ENCODE measurements at places on chromosomes 13 and 19.

- peak; percentile 87 for DNase-seq
These were observed at the start of gene ZNF432 for GRCh38 chr19:52048555-52049501. ZNF432 (minus strand) TSS chr19:52048838; CDS start chr19:52046868, 1,970 bp downstream.

- DNase-seq = no peak
These were observed 11.8 kb upstream of the CEACAM1 start for GRCh38 chr19:42540071-42540553.

GRCh38 chr13:70172946-70173597 lies 64.8 kb upstream of the KLHL1 start:
- no peak for DNase-seq

GRCh38 chr19:2282062-2282861 lies at the start of gene PEAK3:
PEAK3 (minus strand) TSS chr19:2282175; CDS start chr19:2280931, 1,244 bp downstream.
- DNase-seq = peak; percentile 37

GRCh38 chr13:81393721-81394120 lies 1052.8 kb upstream of the SPRY2 start:
- no peak for DNase-seq

- no peak for DNase-seq
These were observed 860.5 kb downstream of the PCDH9 start for GRCh38 chr13:66369666-66370065.

DNA sequence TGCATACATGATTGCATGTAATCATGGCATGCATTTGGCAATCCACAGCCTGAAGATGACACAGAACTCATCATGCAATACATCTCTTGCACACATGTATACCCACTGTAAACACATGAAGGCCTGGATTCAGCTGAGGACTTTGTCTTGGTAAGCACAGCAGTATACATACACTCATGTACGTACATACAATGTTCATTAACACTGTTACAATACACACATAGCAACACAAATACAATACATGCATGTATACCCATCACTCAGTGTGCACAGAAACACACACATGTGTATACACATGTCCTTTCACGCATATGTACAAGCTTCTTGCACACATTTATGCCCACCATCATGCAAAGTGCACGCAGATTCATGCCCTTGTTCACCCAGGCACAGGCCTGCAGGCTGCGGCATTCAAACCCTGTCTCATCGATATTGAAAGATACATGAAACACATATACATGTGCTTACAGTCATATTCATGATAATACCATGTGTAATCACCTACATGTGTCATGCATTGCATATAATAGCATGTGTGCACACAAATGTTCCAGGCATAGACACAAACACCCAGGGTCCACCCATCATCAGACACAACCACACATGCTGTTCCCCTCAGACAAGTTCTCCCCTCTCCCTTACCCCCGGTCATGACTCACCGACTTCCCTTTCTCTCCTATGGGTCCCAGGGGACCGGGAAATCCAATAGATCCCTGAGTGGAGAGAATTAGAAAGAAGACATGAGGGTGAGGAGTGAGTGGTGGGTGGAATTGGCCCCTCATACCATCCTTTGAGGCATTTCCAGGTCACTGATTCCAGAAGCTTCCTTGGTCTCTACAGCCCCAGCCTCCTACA lies 28.7 kb downstream of the COL5A3 start:
- DNase-seq = no peak

- DNase-seq = no peak
These were observed 179.9 kb upstream of the TSHZ3 start for GRCh38 chr19:31529121-31529520.

- peak; percentile 82 for DNase-seq
These were observed 7.5 kb upstream of the GPR183 start for GRCh38 chr13:99314640-99315176.

DNA sequence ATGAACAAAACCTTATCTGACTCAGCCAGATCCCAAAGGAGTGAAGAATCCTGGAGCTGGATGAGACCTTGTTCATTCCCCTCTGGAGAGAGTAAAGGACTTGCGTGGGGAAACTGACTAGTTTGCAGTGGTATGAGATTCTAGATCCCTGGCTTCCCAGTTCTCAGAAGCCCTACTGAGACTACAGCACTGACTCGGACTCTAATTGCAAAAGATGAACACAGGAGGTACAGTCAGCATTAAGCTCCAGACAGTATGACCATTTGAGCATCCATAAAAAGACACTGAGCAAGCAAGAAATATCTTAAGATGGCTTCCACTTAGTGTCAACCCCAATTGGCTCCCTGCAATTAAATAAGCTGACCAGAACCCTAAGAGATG lies 6.8 kb downstream of the ZC3H4 start:
- no peak for DNase-seq

DNA sequence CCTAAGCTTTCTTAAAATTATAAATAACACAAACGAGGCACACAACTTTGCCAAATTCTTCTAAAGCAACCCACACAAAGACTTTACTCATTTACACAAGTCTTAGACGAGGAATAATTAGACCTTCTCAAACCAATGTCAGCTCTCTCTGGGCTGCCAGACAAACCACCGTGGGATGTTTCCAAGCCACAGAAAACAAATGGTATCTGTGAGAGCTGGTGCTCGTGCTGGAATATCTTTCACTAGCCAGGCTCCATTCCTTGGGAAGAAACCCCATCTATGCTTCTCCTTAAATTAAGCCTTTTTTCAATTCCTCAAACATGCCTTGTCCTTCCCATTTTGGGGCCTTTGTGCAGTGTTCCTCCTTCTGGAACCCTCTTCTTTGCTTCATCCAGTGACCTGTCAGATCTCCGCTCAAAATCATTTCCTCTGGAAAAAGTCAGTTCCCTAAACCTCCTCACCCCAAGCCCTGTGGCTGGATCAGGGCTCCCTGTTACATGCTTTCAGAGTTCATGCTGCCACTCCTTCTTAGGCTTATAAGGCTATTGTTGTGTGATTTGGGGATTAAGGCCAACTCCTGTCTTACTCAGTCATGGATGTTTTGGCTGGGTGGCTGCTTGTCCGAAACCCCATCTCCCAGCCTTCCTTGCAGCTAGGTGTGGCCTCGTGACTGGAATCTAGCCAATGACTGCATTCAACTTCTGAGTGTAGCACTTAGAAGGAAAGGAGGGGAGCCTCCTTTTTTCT lies 64.2 kb upstream of the GTF2F2 start:
- peak; percentile 49 for DNase-seq

GRCh38 chr13:98994080-98994479 lies 16.2 kb upstream of the DOCK9 start:
- DNase-seq = no peak

DNA sequence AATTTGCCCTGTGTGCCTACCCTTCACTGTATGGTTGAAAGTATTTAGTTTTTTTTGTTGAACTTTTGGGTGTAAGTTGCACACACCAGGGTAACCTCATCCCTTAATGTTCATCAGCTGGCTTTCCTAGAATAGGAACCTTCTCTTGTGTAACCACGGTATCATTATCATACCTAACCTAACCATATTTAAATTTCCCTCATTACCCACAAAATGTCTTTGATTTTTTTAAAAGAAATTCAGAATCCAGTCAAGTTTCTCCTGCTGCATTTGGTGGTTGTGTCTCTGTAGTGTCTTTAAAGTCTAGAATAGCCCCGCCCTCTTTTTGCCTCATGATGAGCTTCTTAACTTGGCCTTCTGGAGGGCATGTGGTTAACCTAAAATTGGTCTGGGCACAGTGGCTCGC lies 80.3 kb downstream of the RYR1 start:
- DNase-seq = no peak

DNA sequence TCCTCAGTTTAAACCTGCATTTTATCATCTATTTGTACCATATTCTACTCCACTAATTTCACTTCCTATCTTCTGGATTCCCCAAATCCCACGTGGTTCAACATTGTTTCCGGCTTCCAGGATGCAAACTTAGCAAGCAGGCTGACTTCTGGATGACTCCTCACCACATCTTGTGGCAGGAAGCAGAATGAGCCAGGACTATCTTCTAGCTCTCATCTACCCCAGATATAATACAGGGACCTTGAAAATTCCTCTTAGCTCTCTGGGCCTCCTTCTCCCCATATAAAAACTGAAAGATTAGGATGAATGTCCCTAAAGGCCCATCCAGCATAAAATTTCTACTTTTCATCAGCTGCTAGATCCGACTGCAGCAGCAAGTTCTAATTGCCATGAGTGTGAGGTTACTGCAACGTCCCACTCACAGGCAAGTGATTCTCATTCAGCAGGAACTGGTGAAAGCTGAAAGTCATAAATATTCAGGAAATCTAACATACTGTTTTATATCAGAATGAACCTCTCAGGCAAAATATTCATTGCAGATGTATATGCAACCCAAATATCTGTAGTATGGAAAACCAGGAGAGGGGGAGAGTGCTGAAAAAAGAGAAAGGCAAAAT lies 93.4 kb downstream of the KCTD12 start:
- no peak for DNase-seq

- DNase-seq = no peak
These were observed 76.0 kb downstream of the RASA3 start for GRCh38 chr13:114056205-114057013.

GRCh38 chr13:29593605-29594297 lies 1.7 kb downstream of the SLC7A1 start:
- DNase-seq = no peak

DNA sequence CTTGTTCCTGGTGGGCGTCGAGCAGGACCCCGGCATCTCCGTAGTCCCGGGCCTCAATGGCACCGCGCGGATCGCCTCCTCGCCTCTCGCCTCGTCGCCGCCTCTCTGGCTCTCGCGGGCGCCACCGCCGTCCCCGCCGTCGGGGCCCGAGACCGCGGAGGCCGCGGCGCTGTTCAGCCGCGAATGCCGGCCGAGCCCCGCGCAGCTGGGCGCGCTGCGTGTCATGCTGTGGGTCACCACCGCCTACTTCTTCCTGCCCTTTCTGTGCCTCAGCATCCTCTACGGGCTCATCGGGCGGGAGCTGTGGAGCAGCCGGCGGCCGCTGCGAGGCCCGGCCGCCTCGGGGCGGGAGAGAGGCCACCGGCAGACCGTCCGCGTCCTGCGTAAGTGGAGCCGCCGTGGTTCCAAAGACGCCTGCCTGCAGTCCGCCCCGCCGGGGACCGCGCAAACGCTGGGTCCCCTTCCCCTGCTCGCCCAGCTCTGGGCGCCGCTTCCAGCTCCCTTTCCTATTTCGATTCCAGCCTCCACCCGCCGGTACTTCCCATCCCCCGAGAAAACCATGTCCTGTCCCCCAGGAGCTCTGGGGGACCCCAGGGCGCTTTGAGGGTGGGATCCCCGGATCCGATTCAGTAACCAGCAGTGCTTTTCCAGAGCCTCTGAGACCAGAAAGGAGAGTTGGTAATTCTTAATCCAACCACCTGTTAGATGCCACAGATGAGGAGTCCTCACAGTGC lies 885 bp downstream of the MLNR start:
- DNase-seq = peak; percentile 39

- DNase-seq = no peak
These were observed 587.0 kb upstream of the SLITRK5 start for GRCh38 chr13:87084192-87084591.

DNA sequence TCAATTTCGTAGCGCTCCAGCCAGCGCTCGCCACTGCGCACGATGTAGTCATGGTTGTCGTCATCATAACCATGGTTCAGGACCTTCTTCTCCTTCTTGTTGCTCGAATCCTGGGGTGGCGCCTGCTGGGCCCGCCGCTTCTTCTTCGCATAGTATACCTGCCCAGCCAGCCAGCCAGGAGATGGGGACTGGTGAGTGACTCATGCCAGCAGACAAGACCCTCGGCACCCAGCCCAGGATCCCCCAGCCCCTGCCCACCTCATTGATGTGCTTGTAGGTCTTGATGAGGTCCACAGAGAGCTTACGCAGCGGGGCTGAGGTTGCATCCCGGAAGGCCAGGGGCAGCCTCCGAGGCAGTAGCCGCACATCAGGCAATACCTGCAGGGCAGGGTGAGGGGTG lies 3.6 kb downstream of the DYRK1B start:
- DNase-seq = no peak

DNA sequence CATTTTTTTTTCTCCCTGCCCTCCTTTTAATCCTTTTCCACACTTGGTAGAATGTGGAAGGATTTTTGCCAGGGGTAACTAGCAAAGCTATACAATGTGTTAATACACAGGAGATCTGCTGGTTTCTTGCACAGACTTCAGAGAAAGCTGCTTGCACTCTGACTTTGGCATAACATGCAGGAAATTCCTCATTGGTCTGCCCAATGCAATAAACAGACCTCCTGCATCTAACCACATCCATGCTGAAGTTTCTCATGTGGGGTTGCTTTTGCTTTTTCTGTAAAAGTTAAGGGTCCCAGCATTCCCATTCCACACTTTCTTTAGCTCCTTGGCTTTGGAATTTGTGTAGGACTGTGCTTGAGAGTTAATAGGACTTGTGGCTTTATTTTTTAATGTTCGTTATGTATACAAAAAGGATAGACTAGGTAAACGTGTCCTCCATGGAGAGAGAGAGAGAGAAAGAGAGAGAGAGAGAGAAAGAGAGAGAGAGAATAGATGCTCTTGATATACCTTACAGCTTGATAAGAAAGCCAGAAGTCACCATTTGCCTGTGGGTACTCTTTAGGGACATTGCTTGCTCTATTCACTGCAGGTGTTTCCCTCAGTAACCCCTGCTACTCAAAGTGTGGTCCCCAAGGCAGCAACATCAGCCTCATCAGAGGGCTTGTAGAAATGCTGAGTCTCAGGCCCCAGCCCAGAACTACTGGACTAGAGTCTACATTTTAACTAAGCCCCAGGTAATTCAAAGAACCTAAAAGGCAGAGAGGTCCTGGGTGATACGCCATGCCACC lies 170.5 kb downstream of the SHISA2 start:
- DNase-seq = no peak

DNA sequence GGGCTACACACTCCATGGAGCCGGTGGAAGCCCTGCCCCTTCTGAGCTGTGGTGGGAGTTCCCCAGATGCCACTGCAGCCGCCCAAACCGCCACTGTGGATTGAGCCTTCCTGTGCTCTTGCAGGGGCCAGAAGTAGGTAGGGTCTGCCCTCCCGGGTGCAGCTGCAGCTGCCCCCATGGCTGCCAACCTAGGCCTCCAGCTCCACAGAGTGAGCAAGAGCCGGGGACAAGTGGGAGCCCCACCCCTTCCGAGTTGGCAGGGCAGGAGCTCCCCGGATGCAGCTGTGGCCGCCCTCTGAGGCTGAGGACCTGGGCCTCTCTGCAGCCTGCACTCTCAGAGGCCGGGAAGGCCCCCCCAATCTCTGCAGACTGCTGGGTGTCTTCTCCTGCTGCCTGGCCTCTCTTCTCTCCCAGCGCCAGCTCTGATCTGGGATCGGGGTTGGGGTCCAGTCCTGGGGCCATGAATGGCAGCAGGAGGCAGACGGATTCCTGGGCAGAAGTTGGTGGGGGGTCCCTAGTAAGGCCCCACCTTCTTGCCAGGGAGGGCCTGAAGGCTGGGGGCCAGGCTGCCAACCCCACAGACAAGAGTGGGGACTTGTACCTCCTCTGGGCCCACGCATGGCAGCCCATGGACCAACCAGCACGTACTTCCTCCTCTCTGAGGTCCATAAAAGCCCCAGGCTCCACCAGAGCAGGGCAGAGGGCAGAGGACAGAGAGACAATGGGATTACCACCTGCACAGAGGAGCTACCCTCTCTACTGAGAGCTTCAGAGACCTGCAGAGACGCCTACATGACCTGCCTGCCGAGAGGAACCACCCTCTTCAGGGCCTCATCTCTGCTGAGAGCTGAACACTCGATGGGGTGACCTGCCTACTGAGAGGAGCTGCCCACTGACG lies 28.9 kb downstream of the AP2S1 start:
- DNase-seq = peak; percentile 72

- no peak for DNase-seq
These were observed 5.8 kb downstream of the SPHK2 start for GRCh38 chr19:48624791-48625723.

GRCh38 chr13:106117035-106117434 lies 418.4 kb downstream of the EFNB2 start:
- DNase-seq = no peak
